ENCODE measurements at places on chromosomes 5 and 9.

DNA sequence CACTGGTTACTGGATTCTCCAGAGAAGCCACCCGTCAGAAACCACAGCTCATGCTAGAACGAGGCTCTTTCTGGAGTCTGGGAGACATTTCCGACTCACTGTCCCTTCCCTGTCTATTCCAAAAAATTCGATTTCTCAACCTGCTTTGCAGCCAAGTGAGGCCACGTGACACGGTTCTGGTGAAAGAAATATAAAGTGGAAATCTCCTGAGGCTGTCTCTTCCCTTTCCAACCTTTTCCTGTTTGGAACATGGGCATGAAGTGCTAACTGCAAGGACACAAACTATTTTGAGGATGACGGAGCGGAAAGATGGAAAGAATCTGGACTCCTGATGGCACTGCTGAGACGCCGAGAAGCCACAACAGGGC, 6.1 kb upstream of the PTGS1 start:
- no peak for DNase-seq

- no peak for DNase-seq
Observed at GRCh38 chr5:101425339-101425859, 522.3 kb upstream of the ST8SIA4 start.

DNA sequence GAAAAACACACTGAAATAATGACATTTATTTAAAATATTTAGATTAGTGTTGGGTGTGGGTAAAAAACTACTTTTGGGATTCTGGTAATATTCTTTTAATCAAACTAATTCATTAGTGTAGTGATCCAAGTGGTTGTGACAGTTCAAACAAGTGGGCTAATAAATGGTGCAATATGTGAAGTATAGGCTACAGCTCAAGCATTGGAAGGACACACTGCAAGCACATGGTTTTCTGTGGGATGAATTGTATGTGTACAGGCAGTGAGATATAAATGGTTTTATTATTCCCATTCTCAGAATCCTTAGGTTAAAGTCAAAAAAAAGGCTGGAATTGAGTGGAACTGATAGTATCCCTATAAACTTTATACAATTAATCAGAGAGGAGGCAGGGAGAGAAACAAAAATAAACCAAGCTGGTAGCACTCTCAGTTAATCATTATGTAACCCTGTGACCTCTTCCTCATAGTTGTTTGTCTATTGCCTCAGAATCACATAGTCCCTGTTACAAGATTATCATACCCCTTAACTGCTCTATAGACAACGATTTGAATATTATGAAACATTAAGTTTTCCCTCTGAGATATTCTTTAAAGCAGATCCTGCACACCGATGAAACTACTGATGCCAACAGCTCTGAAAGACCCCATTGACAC, 1755.4 kb upstream of the ACO1 start:
- DNase-seq: no peak

DNA sequence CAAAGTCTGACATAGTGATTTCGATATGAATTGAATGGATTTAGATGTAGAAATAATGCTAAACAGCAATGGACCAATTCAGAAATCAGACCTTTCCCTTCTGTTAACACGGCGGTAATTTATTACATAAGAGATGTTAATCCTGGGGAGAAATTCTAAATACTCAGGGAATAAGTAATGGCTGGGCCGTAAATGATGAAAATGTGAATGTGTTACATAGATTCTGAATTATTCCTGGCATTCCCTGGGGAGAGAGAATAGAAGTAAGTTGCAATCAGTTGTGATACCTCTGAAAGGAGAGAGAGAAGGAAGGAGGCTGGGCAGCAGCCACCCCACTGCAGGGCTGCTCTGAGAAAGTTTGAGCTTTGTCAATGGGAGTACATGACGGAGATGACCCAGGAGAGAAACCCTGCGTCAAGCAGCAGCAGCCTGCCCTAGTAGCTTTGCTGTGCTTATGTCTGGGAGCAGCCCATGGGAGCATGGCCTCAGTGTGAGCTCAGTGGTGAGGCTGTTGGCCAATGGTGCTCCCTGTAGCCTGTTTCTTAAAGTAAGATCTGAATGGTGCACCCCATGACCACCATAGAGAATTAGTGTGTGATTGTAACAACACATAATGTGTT, 420.1 kb downstream of the MTRR start:
- no peak for DNase-seq

DNA sequence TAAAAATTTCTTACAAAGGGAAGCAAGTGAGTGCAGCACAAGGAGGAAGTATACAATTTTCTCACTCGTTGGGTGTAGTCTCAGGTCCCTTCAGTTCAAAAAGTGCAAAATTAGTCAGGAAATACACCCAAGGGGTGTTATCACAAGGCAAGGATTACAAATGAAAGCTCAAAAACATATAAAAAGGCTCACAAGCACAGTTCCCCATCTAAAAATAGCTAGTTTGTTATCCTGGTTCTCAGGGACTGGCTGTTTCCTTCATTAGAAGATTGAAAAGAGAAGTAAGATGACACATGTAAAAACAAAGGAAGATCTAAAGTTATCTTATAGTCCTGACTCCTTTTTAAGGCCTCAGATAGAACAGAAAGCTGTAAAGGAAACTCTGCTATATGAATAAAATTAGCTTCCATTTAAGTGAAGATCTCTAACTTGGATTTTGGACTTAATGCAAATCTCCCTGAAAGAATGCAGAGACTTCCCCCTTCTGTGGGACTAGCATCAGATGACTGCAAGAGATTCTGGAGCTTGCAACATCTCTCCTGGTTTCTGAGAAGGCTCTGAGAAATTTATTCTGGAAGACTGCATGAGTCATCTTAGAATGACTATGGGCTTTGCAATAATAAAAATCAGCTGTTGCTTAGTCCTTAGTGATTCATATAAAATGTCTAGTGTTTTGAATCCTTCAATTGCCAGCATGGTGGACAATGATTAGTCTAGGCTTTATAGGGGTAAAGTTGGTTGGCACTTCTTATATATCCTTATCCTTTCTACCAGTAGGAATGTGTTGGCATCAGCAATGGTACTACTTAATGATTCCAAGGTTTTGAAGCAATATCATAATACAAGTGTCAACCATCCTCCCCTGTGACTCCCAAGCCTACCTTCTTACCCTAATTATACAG, 25.4 kb downstream of the DAB2 start:
- no peak for DNase-seq

GRCh38 chr9:83334320-83334719, 203.9 kb downstream of the FRMD3 start:
- peak; percentile 70 for DNase-seq

DNA sequence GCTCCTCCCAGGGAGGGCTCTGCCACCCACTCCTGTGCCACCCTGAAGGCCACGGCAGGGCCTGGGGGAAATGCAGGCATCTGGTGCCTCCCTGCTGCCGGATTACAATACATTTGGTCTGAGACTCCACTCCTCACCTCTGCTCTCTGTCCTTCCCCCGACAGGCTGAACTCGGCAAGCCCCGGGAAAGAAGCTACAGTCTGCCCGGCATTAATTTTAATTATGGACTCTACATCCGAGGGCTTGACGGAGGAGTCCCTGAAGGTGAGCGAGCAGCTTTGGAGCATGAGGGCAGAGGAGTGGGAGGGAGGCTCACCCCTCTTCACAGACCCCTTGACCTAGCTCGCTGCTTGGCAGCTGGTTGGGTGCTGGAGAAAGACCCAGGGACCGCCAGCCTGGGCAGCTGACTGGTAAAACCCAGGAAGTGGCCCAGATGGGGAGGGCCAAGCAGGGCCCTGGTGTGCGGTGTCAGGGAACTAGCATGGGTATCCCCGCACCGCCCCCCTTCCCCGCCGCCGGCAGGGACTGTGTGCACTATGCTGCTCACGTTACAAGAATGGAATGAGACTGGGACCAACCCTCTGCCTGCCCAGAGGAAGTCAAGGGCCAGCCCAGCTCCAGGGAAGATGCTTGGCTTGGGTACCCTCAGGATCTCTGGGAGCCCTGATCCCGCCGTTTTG, 83.7 kb upstream of the BARHL1 start:
- no peak for DNase-seq

- no peak for DNase-seq
Observed at GRCh38 chr5:1962619-1963355, 80.1 kb upstream of the IRX4 start.

GRCh38 chr9:125701351-125701750, 5.7 kb downstream of the MAPKAP1 start:
- DNase-seq: no peak

DNA sequence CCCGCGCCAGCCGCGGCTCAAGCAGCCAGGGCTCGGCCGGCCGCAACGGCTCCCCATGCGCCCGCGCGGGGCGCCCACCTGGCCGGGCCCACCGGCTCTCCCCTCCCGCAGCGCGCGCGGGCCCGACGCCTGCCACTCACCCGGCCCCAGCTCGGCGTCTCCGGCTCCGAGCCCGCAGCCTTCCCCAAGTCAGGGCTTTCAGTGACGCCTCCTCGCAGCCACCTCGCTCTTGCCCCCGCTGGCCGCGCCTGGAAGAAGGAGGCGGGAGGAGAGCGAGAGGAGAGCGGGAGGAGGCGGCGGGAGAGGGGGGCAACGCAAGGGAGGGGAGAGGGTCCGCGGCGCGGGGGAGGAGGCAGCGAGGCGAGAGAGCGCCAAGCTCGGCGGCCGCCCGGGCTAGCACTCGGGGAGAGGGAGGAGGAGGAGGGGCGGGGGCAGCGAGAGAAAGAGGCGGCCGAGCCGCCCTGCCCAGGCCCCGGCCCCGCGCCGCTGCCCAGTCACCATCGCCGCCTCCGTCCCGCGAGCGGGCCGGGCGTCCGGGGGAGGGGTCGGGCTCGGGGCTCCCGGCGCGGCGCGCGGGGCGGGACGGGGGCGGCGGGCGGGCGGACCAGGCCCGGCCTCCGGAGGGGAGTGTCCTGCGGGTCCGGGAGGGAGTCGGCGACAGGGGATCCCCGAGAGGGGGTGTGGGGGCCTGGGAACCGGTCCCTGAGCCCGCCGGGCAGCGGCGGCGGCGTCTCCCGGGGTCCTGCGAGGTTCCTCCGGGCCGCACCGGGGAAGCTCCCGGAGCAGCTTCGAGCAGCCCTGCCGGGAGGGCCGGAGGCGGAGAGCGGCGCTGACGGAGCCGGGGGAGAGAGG, at the start of gene LHFPL2:
LHFPL2 (minus strand) TSS at position 414 of the 852 bp plus-strand sequence. CDS start 138,559 bp downstream, outside the sequence.
- peak; percentile 66 for DNase-seq

DNA sequence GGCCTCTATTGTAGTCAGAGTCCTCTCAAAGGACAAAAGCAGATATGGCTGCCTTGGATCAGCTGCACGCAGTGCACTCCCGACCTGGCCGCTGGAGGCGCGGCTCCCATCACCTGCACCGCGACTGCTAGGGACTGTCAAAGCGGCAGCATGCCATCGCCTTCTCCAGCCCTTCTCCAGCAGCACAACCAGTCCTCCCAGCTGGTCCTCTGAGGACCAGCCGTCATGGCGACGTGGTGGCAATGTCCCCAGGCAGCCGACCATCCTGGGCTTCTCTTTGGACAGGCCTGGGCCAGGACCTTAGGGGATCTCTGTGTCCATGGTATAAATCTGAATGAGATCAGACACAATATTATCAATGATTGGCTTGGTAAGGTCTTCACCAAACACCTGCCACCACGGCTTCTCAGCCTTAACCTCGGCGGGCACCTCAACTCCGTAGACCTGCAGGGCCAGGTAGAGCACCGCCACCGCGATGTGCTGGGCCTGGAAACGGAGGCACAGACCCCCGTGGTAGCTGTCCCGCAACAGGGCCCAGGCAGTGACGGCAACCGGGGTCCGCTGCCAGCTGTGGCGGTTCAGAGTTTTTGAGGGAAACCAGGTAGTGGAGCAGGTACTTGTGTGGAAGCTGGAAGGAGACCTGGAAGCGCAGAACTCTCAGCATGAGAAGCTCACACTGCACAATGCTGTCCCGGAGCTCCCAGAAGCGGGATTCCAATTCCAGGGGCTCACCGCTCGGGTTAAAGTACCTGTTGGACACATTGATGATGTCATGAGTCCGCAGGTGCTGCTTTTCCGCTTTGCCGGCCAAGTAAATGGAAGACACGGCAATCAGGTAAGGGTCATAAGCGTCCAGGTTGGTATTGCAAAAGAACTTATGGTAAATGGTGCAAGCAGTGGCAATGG, 8.5 kb downstream of the DUSP1 start:
- no peak for DNase-seq

- DNase-seq: no peak
Observed at GRCh38 chr5:96919754-96920197, 16.1 kb upstream of the LNPEP start.

DNA sequence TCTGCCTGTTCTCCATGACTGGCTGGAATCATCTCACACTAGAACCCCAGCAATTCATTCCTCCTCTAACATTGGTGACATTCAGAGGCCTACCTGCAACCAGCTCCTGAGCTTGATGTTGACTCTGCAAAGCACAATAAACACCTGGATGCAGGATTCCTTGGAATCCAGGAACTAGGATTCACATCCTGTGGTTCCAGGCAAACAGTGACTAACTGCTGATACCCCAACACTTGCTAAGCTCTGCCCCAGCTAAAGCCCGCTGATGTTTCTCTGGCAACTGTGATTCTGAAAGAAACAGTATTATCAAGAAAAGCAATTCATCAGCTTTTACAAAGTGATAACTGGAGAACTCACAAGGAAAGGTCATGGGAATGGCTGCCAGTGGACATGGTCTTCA, 29.2 kb downstream of the SUSD1 start:
- no peak for DNase-seq

- DNase-seq: peak; percentile 8
Observed at GRCh38 chr5:80409367-80409966, 1.6 kb downstream of the ZFYVE16 start.

Data from HEK293T (cell line).